MCF 10A (cell line): ENCODE measurements at places on chromosomes 7 and 10. TPM values are rescaled to one million over a fixed set of nuclear protein-coding genes. Genes with fewer than 3 reads are reported as not detected.

DNA sequence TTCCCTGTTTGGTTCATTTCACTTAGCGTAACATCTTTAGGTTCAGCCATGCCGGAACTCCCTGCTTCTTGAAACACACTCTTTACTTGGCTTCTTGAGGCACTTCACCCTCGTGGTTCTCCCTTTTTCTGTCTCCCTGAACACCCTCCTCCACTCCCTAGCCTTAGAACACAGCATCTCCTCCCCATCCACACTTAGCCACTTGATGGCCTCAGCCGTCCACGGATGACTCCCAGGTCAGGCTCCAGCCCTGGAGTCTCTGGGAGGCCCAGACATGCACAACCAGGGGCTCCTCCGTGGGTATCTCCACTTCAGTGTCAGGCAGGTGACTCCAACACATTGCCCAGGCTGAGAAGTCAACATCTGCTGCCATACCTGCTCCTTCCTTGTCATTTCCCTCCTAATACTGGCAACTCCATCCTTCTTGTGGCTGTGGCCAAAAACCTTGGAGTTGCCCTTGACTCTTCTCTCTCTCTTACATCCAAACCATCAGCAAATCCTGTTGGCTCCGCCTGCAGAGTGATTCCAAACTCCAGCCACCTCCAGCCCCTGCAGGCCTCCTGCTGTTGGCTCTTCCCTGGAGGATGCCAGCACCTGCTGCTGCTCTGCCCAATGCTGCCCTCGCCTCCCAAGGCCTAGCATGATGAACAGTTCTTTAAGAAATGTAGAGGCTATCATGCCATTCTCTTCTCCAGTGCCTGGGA, 8.4 kb upstream of the INMT start:
- H3K27ac ChIP-seq: no peak overlapping the region
- DNase-seq: peak; percentile 35
- H3K4me3 ChIP-seq: no peak overlapping the region
- H3K4me1 ChIP-seq: no peaks in the 10 kb centered on the region
- peaks cover 6% of the 10 kb centered on the region for H3K27me3 ChIP-seq

GRCh38 chr10:125056161-125057132, 103.9 kb downstream of the CTBP2 start:
- peaks cover 18% of the 10 kb centered on the region for H3K4me1 ChIP-seq
- H3K36me3 ChIP-seq: peaks cover 41% of the 10 kb centered on the region
- no peak for DNase-seq

DNA sequence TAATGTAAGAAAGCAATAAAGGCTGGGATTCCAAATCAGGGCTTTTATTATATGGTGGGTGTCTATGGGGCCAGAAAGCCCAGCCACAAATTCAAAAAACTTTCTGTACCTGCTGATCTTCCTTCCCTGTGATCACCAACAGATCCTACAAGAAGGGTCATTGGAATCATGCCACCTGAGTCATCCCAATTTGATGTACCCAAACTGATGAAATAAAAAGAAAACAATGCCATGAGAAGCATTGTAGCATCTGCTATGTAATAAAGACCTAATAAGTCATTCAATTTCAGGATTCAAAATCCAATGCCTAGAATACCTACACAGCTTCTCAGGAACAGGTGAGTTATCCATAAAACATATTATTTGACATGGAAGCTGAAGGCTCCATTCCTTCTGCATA, 228.8 kb downstream of the DKK1 start:
- H3K4me3 ChIP-seq: no peak overlapping the region
- peaks cover 5% of the 10 kb centered on the region for H3K36me3 ChIP-seq
- H3K27ac ChIP-seq: peak overlapping the region; percentile 84
- peak; percentile 73 for DNase-seq
- H3K27me3 ChIP-seq: no peaks in the 10 kb centered on the region

GRCh38 chr10:118753331-118754228, 1.2 kb downstream of the CACUL1 start:
- peak overlapping the region; percentile 95 for H3K27ac ChIP-seq
- H3K36me3 ChIP-seq: peaks cover 14% of the 10 kb centered on the region
- H3K4me3 ChIP-seq: peak overlapping the region; percentile 93
- peaks cover 21% of the 10 kb centered on the region for H3K4me1 ChIP-seq
- H3K27me3 ChIP-seq: no peaks in the 10 kb centered on the region

- no peak for DNase-seq
- H3K27me3 ChIP-seq: no peaks in the 10 kb centered on the region
- H3K4me1 ChIP-seq: no peaks in the 10 kb centered on the region
- no peak overlapping the region for H3K4me3 ChIP-seq
- no peak overlapping the region for H3K27ac ChIP-seq
- H3K36me3 ChIP-seq: no peaks in the 10 kb centered on the region
Measured at GRCh38 chr7:130598056-130598455, 70.5 kb downstream of the COPG2 start.

- H3K4me3 ChIP-seq: no peak overlapping the region
- DNase-seq: peak; percentile 70
- H3K4me1 ChIP-seq: peaks cover 13% of the 10 kb centered on the region
- H3K27ac ChIP-seq: peak overlapping the region; percentile 87
- H3K36me3 ChIP-seq: no peaks in the 10 kb centered on the region
Measured at GRCh38 chr7:18420748-18421147, 74.8 kb upstream of the HDAC9 start.

DNA sequence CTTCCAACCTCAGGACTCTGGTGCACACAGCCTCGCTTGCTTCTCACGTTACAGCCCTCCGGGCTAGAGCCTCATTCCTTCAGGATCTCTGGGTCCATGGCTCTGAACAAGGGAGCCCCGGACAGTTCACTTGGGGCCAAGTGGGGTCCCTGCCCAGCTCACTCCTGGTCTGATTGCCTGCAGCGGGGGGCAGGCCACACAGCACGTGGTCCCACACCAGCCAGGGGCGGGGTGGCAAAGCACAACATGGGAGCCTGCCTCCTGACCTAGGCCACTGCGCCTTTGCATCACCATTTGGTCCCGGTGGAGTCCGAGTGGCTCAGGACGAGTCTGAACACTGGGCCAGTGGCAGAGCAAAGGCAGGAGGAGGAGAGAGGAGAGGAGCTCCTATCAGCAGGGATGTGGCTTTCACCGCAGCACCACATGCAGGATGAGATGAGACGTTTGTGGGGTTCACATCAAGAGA, 13.4 kb upstream of the CRYGN start:
- no peaks in the 10 kb centered on the region for H3K27me3 ChIP-seq
- no peaks in the 10 kb centered on the region for H3K36me3 ChIP-seq
- H3K4me3 ChIP-seq: no peak overlapping the region
- no peaks in the 10 kb centered on the region for H3K4me1 ChIP-seq
- no peak for DNase-seq

DNA sequence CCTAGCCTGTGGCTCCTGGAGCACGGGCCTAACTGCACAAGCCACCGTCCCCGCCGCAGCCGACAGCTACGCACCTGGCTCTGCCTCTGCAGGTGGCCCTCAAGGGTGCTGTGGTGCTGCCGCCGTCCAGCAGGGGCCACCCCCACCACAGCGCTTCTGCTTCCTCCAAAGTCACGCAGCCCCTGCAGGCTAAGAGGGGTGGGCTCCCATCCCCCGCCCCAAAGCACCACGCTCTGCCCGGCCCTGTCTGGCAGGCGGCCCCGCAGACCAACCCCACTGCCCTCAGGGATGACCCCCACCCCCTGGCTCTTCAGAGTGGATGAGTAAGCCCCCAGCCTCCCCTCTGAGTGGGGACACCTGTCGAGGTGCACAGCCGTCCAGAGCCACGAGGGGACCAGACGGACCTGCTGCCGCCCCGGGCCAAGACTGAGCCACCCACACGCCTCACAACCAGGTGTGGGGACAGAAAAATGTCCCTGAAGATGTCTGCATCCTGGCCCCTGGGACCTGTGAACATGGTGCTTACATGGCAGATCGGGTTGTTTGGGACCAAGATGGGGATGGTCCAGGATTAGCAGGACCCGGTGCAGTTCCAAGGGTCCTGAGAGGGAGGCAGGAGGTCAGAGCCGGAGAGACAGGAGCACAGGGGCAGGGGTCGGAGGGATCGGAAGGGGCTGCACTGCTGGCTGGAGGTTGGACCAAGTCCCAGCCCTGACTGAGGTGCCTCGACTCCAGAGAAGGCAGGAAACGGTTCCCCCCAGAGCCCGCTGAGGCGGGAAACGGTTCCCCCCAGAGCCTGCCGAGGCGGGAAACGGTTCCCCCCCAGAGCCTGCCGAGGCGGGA, 9.0 kb upstream of the ADAP1 start:
- DNase-seq: no peak
- peaks cover 39% of the 10 kb centered on the region for H3K36me3 ChIP-seq
- no peak overlapping the region for H3K4me3 ChIP-seq

- H3K27me3 ChIP-seq: no peaks in the 10 kb centered on the region
- no peaks in the 10 kb centered on the region for H3K36me3 ChIP-seq
- H3K27ac ChIP-seq: no peak overlapping the region
- H3K4me3 ChIP-seq: no peak overlapping the region
Measured at GRCh38 chr7:37765872-37766525, 82.4 kb upstream of the NME8 start.

- DNase-seq: peak; percentile 69
- no peaks in the 10 kb centered on the region for H3K36me3 ChIP-seq
- H3K27ac ChIP-seq: no peak overlapping the region
- no peaks in the 10 kb centered on the region for H3K4me1 ChIP-seq
Measured at GRCh38 chr7:84790882-84791281, 396.0 kb downstream of the SEMA3D start.

VPS50 gene
- total RNA-seq: 15.2 and 22.4 TPM in 2 replicates

CLCN1 gene
- total RNA-seq: not detected in 2 replicates

CALML5 gene
- total RNA-seq: not detected in 2 replicates

ACTA2 gene
- total RNA-seq: 25.4 and 25.6 TPM in 2 replicates
